ENCODE measurements at places on chromosomes 5 and 9.

DNA sequence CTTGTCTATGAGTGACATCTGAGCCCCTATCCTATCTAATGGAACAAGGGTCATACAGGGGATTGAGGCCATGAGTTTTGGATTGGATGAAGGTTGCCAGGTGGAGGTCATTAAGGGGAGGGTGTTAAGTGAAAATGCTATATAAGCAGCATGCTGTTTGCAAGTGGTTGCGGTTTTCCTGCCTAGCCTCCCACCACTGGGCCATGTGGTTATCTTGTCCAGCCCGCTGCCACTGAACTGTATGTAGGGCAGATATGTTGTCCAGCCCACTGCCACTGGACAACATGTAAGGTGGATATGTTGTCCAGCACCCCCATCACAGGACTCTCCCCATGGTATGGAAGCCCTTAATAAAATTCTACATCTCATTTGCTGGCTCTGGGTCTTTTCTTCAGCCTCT, 200.0 kb downstream of the FGF10 start:
- no peak for DNase-seq

DNA sequence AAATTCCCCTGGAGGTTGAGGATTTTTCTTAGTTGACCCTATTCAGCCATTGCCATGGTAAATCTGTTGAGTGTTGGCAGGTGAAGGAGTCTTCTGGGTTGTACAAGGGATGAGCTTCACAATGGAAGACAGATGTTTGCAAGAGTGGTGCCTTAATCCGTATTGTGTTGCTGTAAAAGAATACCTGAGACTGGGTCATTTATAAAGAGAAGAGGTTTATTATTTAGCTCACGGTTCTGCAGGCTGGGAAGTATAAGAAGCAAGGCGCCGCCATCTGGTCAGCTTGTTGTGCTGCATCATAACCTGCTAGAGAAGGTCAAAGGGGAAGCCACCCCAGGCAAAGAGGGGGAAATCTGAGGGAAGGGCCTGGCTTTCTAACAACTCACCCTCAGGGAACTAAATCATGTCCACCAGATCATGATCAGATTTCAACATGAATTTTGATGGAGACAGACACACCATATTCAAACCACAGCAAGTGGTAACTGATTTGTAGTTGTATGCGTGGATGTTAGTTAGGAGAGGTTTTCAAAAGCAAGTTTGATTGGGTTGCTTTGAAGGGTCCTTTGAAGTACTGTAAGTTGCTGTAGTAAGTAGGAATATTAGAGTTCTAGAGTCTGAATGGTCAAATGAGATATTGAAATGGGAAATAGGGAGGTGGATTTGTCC, 2.5 kb downstream of the TNPO1 start:
- peak; percentile 4 for DNase-seq

DNA sequence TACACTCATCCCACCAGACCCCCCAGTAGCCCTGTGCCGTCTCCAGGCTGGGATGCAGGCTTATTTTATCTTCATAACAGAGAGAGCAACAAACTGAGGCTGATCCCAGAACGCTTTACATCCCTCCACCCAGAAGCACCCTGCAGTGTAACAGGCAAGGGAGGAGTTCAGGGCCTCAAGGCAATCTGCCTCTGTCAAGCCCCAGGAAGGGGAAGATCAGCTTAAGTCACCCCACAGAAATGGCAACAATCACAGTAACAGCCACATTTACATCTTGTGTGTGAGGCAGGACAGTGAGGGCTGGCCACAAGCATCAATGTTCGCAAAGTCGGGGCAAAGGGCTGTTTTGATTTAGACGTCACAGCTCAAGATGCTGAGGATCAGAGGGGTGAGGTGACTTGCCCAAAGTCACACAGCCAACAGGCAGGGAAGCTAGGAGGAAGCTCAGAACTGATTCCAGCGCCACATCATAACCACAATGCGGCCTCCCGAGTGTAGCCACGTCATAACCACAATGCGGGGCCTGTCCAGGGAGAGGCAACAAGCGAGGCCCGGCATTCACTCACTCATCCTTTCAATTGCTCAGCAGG, 14.4 kb downstream of the STK10 start:
- no peak for DNase-seq

GRCh38 chr5:961002-961710, 47.4 kb upstream of the NKD2 start:
- no peak for DNase-seq

GRCh38 chr5:145198525-145199260, 636.4 kb downstream of the PRELID2 start:
- DNase-seq = no peak

DNA sequence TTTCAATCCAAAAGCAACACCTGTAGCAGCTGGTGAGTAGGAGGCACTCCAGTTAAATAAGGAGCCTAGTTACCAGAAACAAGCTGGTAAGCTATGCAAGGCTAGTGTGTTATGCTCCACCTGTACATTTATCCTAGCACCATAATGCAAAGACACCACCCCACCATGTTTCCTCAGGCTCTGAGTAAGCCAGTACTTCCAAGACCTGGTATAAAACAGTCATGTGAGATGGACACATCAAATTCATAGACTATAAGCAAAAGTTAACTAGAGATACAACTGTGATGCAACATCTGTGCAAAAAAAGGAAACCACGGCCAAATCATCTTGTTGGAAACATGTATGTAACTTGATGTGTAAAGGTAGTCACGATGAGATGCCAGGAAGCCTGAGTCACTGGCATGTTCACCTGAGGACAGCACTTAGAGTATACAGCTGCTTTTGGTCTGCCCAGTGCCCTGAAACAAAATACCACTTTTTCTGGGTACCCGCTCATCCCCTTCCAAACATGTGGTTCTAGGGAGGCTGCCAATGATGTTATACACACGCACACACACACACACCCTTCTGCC, 66.1 kb downstream of the CDK5RAP2 start:
- DNase-seq = no peak

- no peak for DNase-seq
Observed at GRCh38 chr5:97929383-97929782, 746.3 kb upstream of the RIOK2 start.

GRCh38 chr5:163596608-163597315, 91.3 kb downstream of the MAT2B start:
- DNase-seq = no peak

DNA sequence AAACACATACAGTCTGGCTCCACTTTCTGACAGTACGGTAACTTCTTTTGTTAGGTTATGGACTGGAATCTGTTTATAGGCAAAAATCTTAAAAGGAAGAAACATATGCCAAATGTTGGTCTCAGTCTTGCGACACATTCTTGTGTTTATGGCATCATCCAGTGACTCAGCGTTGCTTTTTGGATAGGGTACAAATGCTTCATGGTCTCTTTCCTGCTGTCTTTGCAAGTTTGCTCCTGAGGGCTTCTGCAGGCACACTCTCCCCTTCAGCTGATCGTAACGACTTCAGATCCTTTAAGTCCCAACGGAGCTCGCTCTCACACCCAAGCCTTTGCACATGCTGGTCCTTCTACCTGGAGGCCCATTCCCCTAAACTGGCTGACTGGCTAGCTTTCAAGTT, 23.6 kb upstream of the TNFSF8 start:
- DNase-seq = no peak

GRCh38 chr9:101968392-101968791, 229.9 kb upstream of the GRIN3A start:
- DNase-seq = no peak

DNA sequence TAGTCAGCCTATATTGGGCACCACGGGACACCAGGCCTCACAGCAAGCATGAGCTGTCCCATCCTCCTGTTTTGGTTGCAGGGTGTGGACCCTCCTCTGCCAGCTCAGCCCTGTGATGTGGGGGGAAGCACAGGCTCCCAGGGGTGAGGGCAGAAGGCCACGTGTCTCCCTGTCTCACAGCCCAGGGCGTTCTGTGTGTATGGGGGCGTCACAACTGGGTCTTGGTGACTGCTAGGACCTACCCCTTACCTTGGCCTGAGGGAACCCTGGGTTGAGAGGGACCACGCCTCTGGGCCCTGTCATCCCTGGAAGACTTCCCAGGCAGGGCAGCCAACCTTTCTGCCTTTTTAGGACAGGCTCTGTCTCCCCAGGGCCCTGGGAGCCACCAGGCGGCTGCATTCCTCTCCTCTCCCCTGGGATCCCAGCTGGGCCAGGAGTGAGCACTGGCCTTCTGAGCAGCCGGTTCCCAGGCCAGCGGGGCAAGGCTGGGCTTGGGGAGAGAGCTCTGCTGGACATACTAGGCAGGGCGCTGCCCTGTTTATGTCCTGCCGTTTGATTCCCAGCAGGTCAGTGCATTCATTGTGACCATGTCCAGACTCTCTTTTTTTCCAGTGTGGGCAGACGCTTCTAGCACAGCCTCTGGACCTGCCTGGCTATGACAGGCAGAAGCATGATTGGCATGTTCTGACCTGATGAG, 97.4 kb downstream of the DAB2IP start:
- DNase-seq = no peak

GRCh38 chr9:5178126-5178805, 7.2 kb downstream of the INSL6 start:
- no peak for DNase-seq

- DNase-seq = no peak
Observed at GRCh38 chr5:93845376-93845775, 104.0 kb upstream of the POU5F2 start.

- no peak for DNase-seq
Observed at GRCh38 chr5:85479849-85480248, 1095.2 kb upstream of the EDIL3 start.

GRCh38 chr5:30401479-30402058, 791.9 kb upstream of the CDH6 start:
- no peak for DNase-seq

- no peak for DNase-seq
Observed at GRCh38 chr9:90441814-90442213, 200.8 kb downstream of the DIRAS2 start.

DNA sequence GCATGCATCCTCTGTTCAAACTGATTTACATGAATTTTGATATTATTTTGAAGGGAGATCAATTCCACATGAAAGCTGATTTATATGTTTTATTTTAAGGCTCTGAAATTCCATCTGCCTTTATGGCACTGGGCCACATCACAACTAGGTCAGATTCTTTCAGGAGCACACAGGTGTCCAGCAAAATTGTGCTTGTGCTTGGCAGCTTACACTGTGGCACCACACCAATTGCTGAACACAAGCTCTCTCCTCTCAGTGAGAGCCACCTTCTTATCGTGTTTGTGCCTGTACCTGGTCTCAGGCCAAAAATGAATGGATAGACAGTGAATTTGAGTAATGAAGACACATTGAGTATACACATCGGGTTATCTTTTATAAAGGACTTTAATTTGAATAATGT, 200.4 kb downstream of the CDH10 start:
- DNase-seq = no peak

GRCh38 chr5:90547072-90547536, 11.5 kb upstream of the ADGRV1 start:
- DNase-seq = no peak

- DNase-seq = no peak
Observed at GRCh38 chr5:177226860-177227259, 76.7 kb downstream of the RAB24 start.

DNA sequence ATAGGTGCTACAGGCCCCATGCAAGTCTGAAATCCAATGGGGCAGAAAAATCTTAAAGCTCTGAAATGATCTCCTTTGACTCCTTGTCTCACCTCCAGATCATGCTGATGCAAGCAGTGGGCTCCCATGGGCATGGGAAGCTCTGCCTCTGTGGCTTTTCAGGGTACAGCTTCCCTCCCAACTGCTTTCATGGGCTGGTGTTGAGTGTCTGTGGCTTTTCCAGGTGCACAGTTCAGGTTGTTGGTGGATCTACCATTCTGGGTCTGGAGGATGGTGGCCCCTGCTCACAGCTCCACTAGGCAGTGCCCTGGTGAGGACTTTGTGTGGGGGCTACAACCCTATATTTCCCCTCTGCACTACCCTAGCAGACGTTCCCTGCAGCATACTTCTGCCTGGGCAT, 103.5 kb downstream of the STARD4 start:
- DNase-seq = no peak

DNA sequence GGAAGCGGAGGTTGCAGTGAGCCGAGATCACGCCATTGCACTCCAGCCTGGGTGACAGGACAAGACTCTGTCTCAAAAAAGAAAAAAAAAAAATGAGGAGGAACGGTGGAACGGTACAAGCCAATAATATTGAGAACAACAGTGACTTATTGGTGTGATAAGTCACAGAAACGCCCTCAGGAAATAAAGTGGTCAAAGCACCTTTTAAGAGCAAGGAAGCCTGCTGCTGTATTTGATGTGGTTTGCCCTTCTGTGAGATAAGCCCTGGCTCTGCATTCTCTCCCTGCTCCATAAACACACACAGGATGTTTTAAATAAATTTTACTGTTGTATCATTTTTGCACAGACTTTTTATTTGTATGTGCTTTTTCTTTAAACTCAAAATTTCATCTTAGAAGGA, 269.9 kb upstream of the MSX2 start:
- DNase-seq = no peak

DNA sequence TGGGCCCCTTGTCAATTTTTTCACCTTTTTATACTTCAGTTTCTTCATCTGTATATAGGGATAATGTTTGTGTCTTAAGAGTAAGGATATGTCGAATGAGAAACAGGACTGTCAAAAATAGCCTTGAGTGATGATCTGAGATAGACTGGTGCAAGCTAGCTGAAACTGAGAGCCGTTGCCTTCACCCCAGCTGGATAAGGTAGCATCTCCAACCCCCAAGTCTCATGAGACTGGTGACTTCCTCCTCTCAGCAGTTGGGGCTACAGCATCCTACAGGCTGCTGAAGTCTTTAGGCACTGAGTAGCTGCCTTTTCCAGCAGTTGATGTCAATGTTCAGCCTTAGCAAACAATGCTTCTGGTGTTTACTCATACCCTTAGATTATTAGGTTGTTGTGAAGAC, 330.2 kb downstream of the OSTF1 start:
- no peak for DNase-seq

DNA sequence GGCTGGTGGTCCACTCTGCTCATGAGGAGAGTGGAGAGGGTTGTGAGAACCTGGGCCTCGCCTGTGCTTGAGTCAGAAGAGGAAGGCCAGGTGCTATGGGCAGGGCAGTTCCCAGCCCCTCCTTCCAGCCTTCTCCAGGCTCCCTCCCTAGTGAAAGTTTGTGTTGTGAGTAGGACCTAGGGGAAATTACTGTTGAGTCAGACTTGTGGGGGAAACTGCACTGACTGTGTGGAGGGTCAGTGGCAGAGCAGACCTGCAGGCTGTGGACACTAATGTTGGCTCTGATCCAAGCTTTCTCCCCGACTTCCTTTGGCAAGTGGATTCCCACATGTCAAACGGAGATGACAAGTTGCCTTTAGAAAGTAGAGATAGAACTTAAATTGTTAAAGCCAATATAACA, 102.6 kb downstream of the ARHGAP26 start:
- DNase-seq = no peak

- DNase-seq = no peak
Observed at GRCh38 chr5:157469687-157470086, 9.7 kb downstream of the NIPAL4 start.

GRCh38 chr9:137723783-137724445, 105.1 kb downstream of the EHMT1 start:
- DNase-seq = no peak

Measured in stimulated activated CD4-positive, alpha-beta T cell treated with anti-CD3 and anti-CD28 coated beads, TNF-alpha, amount 100 ng/mL, for 4 hours (primary cell).